ENCODE measurements at places on chromosomes 5 and 9.

GRCh38 chr9:120690372-120690771 is 23.9 kb downstream of the MEGF9 start:
- no peak for DNase-seq

GRCh38 chr5:105218018-105218417 is 1655.4 kb upstream of the NUDT12 start:
- no peak for DNase-seq

DNA sequence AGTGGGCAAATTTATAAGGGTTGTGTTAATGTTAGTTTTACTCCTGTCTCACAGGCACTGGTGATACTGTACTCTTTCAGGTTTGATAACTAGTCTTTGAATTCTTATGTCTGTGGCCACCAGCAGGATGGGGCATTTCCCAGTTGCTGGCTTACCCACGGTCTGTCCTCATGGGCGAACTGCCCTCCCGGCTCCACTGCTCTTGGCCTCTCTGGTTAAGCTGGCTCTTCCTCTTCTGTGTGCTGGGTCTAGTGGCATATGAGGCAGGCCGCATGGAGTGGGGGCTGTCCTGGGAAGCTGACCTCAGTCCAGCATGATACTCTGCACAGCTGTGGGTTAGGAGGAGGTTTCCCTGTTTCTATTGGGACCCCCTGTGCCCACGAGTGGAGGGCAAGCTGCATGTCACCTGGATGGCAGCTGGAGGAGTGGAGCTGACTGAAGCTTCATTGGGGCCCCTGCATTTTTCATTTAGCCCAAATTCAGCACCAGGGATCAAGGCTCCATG is 19.5 kb downstream of the PHF2 start:
- no peak for DNase-seq

GRCh38 chr5:78603636-78604175 is 44.9 kb downstream of the LHFPL2 start:
- no peak for DNase-seq

DNA sequence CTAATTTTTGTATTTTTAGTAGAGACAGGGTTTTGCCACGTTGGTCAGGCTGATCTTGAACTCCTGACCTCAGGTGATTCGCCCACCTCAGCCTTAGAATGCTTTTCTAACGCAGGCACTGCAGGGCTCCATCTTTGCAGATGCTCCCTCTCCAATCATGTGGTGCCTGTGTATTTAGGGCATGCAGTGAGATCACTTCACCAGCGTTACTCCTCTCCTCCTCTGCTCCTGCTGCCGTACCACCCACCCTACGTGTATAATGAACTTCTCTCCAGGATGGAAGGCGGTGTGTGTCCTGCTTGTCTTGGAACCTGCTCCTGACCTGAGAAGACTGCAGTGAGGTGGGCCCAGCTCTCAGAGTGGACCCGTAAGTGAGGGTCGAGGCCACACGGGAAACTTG is 13.6 kb upstream of the CFAP157 start:
- no peak for DNase-seq

All from iris pigment epithelial cell (primary cell).